Endothelial cell (in vitro differentiated cells): ENCODE measurements at places on chromosomes 7 and 10.

- no peak for DNase-seq
These were observed 47.1 kb upstream of the WASL start for GRCh38 chr7:123795917-123796316.

DNA sequence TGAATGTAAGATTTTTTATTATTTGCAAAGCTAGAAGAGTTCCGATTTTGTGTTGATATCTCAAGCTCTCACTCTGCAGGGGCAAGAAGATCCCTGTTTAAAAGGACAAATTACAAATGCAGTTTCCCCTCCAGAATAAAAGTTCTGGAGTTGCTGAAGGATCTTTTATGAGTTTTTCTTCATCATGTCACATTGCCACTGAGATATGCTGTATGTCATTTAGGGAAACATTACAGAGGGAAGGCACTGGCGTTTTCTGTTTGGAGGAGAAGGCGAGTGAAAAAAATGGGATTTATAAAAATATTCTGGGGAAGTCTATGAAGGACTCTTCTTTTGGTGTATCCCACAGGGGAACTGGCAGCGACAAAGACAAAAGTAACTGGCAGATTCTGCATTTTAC is 57.4 kb downstream of the POU6F2 start:
- no peak for DNase-seq

- no peak for DNase-seq
These were observed 9.9 kb downstream of the PRKAG2 start for GRCh38 chr7:151866761-151867655.

DNA sequence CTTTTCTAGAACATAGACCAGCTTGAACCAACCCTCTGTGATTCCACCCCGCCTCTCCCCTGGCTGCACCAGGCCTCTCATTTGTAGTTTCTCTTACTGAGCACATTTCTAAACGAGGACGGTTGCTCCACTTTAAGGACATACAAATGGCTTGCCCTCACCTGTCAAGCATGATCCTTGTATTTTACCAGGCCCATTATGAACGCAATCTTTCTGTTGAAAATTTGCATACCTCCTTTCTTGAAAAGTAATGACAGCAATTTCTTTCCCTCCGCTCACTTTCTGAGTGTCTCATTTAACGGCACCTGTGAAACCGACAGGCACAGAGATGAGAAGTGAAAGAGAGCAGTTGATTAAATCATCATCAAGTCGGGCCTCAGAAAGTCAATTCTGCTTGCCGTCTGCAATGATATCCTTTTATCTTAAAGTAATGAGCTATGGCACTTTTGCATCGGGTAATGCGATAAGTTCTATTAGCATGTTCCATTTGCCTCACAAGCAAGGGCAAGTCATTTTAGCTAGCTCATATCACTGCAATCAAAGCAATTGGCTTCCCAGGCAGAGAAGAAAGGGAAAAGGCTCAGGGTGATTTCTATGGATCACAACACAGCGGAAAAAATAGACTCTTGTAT is 705.6 kb upstream of the GALNT17 start:
- no peak for DNase-seq

DNA sequence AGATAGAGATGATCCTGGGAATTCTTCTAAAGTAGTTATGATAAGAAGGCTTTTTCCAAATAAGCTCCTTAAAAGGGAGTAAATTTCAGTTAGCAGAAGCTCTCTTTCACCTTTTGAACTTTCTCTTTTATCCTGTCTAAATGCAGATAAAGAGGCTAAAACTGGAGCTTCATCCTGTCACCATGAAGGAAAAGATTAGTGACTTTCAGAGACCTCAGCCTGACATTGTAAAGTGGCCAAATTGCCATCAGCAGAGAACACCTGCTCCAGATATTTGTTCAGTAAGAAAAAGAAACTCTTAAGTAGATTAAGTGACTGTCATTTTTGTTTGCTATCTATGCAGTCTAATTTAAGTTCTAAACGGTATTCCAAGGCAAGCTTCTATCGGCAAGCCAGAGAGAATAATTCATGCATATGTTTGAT is 18.3 kb downstream of the VWDE start:
- no peak for DNase-seq

DNA sequence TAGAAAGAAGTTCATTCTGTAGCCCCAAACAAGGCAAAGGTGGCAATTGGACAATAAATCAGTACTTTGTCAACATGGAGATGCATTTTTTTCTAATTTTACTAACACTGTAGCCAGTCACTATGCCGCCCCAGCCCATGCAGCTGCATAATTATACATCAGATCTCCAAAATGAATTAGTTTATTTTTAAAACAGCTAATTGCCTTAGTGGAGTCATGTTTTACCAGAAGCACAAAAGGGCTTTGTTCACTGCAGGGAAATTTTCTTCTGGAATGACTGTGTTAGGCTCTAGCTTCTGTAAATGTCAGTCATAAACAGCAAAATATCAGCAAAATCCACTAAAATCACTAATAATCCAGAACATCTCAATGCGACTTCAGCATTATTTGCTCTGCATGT is 20.1 kb upstream of the HDAC9 start:
- no peak for DNase-seq

DNA sequence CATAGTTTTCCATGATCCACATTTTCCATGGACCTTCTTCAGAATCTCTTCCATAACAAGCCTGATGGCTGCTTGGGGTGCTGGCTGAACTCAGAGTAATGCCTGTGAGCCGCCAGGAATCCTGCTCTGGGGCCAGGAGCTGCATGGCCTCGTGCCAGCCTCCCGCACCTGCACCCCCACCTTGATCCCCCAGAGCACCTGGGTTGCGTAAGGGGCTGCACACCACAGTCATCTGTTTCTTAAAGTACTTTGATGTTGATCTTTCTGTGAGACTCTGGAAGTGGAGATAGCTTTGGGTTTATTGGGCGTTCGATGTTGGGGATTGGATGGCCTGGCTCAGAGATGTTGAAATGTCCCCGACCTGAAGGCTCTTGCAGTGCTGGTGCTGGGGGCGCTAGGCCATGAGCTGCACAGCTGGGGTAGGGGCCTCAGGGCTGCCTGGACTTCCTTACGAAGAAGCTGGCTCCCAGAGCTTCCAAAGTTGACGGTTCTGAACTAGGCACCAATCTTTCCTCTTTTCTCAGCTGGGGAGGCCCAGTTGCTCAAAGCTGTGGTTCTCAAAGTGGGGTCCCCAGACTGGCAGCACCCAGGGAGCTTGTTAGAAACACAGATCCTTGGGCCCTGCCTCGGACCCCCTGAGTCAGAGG is 534.0 kb downstream of the DNAJB6 start:
- DNase-seq = no peak

GRCh38 chr10:36057731-36058130 is 415.6 kb upstream of the FZD8 start:
- DNase-seq = no peak

GRCh38 chr7:50679218-50680007 is 103.3 kb downstream of the GRB10 start:
- DNase-seq = no peak

DNA sequence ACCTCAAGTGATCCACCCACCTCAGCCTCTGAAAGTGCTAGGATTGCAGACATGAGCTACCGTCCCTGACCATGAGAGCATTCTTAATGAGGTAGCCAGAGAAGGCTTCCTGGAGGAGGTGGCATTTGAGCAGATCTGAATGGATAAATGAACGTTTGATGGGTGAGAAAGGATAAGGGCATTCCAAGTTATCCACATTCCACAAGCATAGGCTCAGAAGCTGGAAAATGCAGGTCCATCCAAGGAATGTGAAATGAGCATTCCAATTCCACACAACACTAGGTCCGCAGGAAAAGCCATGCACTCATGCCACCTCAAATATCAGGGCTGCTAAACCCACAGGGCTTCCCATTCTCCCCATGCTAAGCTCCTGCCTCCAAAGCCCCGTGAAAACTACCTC is 17.0 kb downstream of the TMEM130 start:
- DNase-seq = no peak

DNA sequence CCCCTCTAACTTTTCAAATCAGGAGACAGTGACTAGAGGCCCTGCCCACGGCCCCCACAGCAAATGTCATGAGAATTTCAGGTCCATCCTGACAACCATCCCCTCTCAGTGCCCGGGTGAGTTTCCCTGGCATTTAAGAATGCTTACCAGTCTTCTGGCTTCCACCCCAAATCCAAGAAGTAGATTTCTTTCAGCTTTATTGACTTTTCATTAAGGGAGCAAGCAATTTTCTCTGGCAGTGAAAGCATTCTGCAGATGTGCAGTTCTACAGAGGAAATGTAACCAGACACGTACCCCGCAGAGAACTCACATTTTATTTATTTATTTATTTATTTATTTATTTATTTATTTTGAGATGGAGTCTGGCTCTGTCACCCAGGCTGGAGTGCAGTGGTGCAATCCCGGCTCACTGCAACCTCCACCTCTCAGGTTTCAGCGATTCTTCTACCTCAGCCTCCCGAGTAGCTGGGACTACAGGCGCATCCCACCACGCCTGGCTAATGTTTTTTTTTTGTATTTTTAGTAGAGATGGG is 120.9 kb upstream of the KCTD7 start:
- DNase-seq = no peak

DNA sequence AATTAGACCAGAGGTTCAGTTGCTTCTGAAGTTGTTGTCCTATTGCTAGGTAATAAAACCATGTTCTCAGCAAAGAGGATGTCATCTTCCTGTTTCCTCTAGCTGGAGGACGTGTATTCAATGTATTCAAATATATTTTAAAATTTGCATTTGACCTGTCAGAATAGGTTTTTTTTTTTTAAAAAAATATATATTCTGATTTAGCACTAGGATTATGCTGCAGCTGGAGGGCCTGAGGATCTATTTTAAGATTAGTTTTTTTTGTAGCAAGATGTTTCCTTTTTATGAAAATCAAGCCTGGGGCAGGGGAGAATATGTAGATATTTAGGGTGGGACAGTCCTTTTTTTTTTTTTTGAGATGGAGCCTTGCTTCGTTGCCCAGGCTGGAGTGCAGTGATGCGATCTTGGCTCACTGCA is 337.0 kb downstream of the FRMD4A start:
- DNase-seq = no peak

DNA sequence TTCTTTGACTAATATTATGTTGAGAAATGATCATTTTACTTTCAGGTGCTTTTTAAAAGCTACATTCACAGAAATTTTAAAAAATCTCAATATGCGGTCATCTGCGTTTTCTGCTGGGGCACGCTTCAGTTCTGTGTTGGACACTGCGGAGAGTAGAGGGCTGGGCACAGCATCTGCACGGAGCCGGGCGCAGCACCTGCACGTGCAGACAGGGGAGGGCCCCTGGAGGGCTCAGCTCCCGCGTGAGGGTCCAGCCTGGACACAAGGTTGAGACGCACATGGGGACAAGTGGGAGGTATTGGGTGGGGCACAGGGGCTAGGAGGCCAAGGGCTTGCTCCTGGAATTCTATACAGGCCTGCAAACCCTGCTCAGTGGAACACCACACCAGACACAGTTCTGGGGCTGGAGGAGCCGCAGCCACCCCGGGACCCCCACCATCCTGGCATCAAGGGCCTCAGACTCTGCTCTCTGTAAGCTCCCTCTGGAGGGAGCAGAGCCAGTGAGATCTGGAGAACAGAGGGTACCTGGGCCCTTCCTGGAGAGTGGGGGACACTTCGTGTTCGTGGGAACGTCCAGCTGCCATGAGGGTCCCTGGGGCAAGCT is 20.4 kb upstream of the FAM20C start:
- DNase-seq = no peak

DNA sequence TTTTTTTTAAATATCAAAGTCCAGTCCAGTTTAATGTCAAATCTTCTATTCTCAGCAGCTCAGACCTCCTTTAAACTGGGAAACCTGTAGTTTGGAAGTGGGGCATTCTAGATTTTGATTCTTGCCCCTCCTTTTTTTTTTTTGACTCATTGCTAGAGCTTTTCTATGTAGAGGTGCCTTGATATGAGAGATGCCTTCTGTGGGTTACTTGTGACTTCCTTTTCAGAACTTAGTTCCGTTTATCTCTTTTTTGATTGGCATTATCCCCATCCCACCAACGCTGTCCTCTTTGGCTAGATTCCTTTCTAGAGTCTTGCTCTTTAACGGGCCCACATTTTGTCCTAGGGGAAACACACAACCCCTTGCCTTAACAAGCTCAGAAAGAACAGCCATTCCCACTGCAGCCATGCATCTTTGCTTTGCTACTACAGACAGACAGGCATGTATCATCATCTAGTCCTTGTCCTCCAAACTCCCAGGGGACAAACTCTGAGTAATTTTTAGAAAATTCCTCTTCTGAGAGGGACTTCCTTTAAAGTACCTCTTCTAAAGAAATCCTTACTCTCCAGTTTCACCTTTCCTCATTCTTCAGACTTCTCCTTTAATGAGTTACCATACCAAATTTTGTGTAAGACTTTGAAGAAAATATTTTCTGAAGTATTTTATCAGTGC is 153.6 kb downstream of the PHF14 start:
- no peak for DNase-seq

DNA sequence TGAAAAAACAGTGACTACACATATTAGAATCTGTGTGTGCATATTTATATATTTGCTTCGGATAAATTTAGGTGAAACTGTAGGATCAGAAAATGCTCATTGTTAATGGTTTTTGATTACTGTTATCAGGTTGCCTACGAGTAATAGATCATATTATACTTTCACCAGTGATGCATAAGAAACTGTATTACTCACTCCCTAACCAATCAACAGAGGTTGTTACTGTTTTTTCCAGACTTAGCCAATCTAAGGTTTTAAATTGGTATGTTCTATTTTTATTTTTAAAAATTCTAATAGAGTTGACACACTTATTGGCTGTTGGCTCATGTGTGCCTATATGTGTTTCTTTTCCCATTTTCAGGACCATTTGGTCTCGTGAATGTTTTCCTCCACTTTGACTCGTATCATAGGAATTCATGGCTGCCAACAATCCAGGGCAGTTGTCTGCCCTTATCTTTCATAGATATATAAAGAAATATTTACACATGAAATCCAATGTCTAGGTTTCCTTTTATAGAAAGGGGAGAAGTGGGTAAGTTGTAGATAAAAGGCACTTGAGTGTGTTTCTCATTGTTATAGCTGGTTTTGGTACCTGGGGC is 59.2 kb downstream of the ANLN start:
- no peak for DNase-seq

DNA sequence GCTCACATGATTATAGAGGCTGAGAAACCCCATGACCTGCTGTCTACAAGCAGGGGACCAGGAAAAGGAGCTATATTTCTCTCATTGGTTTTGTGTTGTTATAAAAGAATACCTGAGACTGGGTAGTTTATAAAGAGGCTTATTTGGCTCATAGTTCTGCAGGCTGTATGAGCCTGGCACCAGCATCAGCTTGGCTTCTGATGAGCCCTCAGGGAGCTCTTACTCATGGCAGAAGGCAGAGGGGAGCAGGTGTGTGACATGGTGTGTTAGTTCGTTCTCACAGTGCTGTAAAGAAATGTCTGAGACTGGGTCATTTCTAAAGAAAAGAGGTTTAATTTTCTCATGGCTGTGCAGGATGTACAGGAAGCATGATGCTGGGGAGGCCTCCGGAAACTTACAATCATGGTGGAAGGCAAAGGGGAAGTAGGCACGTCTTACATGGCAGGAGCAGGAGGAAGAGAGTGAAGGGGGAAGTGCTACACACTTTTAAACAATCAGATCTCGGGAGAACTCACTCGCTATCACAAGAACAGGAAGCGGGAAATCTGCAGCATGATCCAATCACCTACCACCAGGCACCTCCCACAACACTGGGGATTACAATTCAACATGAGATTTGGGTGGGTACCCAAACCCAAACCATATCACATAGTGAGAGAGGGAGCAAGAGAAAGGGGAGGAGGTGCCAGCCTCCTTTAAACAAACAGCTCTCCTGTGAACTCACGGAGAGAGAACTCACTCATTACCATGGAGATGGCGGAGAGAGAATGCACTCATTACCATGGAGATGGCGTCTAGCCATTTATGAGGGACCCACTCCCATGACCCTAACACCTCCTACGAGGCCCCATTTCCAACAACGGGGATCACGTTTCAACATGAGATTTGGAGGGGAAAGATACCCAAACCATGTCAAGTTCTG is 133.4 kb downstream of the JCAD start:
- no peak for DNase-seq

- no peak for DNase-seq
These were observed 17.5 kb downstream of the ZNF862 start for GRCh38 chr7:149855361-149856305.
